ENCODE measurements at places on chromosomes 13 and 19.

- no peak for DNase-seq
Measured at GRCh38 chr13:77516342-77516789, 19.1 kb upstream of the SCEL start.

DNA sequence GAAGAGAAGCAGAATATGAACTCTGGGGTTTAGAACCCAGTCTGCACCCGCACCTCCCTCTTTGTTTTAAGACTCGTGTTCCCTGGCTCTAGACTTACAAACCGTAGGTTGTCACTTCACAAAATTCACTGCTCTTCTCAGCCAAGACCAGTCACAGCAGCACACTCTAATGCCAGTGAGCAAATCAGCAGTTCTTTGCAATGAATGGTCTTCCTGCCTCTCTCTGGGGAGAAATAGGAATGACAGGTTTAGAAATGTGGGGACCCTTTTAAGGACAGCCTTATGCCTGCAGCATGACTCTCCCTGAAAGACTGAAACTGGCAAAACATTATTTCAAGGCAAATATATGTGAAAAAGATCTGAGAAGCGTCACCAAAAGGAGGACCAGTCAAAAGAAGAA, 156.9 kb downstream of the KCTD15 start:
- DNase-seq, result no peak

- no peak for DNase-seq
Measured at GRCh38 chr13:95724252-95724651, 47.3 kb downstream of the DNAJC3 start.

DNA sequence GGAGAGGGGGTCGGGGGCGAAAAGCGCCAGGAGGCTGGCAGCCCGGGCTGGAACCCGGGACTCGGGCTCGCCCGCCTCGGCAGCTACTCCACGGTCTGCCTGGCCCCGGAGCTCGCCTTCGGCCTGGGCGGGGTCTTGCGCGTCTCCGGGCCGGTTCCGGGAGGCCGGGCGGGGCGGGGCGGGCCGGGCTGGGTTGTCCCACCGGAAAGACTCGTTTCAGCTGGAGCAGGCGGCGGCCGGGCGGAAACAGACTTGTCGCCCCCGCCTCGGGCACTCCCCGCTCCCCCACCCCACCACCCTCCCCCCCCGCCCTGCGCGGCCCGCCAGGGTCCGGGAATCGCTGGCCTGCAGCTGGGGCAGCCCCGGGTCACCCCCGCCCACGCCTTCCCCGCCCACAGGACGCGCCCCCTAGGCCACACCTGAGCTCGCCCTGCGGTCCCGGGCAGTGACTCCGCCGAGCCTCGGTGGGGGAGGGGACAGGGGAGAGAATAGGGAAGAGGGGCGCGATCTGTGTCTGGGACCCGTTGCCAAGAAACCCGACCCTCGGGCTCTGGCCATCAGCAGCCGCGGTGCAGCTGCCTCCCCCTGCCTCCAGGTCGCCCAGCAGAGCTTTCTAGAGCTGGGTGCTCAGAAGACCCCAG, 109.4 kb downstream of the KCTD15 start:
- no peak for DNase-seq

DNA sequence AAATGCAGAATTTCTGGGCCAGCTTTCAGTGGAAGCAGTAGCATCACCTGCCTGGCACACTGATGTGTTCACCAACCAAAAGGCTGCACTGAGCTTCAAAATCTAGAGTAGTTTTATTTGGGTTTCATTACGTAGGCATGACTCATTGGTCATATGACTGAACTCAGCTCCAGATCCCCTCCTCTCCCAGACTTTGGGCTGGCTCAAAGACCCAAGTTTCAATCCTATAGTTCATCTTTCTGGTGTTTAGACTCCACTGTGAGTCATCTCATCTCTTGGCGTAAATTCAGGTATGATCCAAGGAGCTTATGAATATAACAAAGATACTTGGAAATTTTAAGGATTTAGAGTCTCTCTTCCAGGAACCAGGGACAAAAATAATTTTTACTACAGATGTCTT, 17.7 kb downstream of the ZMYM5 start:
- DNase-seq, result peak; percentile 34

- no peak for DNase-seq
Measured at GRCh38 chr13:113390874-113391497, 27.1 kb upstream of the GRTP1 start.

DNA sequence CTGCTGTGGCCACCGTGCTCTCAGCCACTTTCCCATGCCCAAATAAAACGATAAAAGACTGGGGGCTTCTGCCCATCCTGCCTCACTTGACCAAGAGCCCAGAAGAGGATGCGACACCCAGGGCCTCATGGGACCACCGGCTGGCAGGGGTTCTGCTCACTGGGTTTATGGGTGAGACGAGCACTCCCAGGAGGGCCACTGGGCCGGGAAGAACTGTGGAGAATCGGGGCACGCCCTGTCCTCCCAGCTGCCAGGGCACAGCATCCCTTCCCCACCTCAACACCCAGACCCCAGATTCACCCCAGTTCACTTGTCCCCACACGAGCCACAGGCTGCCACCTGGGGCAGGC, 4.7 kb upstream of the F10 start:
- no peak for DNase-seq

DNA sequence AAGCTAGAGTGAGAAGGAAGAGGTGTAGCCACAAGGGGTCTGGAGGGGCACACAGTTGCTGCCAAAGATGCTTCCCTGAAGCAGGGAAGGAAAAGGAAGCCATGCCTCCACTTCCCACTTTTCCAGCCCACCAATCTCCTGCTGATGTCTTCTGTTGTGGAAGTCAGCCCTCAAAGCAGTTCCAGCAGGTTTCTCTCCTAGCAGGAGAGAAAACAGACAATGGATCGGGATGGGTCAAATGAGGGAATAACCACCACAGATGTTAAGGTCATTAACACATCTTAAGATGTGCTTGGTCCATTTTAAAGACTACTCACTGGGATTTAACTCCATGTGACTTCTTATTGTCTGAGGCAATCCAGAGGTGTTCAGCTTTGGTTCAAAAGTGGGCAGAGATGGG, 284.1 kb upstream of the SOX21 start:
- DNase-seq, result no peak

- no peak for DNase-seq
Measured at GRCh38 chr13:21796066-21796465, 125.2 kb downstream of the FGF9 start.

DNA sequence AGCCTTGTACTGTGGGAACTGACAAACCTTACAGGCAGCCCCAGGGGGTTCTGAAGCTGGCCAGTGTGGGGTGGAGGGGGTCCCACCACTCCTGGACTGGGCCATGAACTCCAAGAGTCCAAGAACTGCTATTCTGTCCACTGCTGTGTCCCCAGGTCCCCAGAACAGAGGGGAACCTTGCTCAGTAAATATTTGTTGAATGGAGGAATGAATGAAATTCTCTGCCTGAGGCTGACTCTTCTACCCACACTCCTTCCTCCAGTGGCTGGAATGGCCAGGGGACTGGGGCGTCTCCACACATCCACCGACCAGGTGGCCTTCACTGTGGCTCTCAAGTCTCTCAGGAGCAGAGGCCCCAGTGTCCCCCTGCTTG, 11.6 kb downstream of the WIZ start:
- DNase-seq, result no peak

- DNase-seq, result no peak
Measured at GRCh38 chr13:109231888-109232287, 554.5 kb downstream of the IRS2 start.

- DNase-seq, result peak; percentile 80
Measured at GRCh38 chr19:45498411-45499195, at the start of gene PPM1N. Gene PPM1N (plus strand): TSS chr19:45498443. CDS start chr19:45498473, 30 bp downstream.

DNA sequence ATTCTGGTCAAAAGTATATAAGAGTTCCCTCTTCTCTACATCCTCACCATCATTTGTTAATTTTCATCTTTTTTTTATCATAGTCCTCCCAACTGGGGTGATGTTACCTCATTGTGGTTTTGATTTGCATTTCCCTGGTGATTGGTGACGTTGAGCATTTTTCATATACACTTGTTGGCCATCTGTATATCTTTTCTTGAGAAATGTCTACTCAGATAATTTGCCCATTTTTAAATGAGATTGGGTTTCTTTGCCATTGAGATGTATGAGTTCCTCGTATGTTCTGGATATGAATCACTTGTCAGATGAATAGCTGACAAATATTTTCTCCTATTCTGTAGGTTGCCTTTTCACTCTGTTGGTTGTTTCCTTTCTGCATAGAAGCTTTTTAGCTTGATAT, 2.4 kb downstream of the CD33 start:
- DNase-seq, result peak; percentile 24

Data from hematopoietic multipotent progenitor cell treated with erythropoietin and hydrocortisone succinate and interleukin-3 and kit ligand, for 6 days (in vitro differentiated cells).